ENCODE measurements at places on chromosomes 7 and 10.
A peak's percentile ranks its signal among the peaks of the same experiment; 100 is the strongest.

GRCh38 chr10:116030576-116030975, 242.4 kb downstream of the GFRA1 start:
- no peak for DNase-seq

- peak; percentile 1 for DNase-seq
These were observed 241.9 kb downstream of the FOXP2 start for GRCh38 chr7:114656466-114656865.

DNA sequence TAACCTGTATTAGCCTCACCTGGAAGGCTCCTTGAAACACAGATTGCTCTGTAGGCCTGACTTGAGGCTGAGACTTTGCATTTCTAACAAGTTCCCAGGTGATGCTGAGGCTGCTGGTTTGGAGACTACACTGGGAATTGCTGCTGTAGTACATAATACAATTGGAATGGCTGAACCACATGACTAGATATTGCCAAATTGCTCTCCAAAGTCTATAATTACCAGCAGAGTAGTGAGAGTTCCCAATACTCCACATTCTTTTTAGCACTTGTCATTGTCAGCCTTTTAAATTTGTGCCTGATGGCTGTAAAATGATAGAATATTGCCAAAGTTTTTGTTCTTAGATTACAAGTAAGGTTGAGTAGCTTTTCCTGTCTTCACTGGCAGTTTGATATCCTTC, 39.9 kb downstream of the PLEKHA8 start:
- DNase-seq, result no peak

GRCh38 chr7:103065667-103066066, 8.9 kb downstream of the FBXL13 start:
- DNase-seq, result no peak

DNA sequence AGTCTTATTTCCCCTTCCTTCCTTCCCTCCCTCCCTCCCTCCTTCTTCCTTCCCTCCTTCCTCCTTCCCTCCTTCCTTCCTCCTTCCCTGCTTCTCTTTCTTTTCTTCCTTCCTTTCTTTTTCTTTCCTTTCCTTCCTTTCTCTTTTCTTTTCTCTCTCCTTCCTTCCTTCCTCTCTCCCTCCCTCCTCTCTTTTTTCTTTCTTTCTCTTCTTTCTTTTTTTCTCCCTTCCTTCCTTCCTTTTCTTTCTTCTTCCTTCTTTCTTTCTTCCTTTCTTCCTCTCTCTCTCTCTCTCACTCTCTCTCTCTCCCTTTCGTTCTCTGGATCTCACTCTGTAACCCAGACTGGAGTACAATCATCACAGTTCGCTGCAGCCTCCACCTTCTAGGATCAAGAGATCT, 6.2 kb downstream of the TMEM130 start:
- no peak for DNase-seq

- DNase-seq, result peak; percentile 66
These were observed 76.9 kb downstream of the SLC13A1 start for GRCh38 chr7:123122916-123123315.

All from cerebellum (tissue), 4 donors.